Natural killer cell treated with Interleukin-12 subunit alpha and Interleukin-12 subunit beta and Interleukin-15 and Interleukin-18, amount 100 ng/mL, for 72 hours (primary cell): ENCODE measurements at places on chromosomes 4 and X. TPM values are rescaled to one million over a fixed set of nuclear protein-coding genes. Genes with fewer than 3 reads are reported as not detected.

DNA sequence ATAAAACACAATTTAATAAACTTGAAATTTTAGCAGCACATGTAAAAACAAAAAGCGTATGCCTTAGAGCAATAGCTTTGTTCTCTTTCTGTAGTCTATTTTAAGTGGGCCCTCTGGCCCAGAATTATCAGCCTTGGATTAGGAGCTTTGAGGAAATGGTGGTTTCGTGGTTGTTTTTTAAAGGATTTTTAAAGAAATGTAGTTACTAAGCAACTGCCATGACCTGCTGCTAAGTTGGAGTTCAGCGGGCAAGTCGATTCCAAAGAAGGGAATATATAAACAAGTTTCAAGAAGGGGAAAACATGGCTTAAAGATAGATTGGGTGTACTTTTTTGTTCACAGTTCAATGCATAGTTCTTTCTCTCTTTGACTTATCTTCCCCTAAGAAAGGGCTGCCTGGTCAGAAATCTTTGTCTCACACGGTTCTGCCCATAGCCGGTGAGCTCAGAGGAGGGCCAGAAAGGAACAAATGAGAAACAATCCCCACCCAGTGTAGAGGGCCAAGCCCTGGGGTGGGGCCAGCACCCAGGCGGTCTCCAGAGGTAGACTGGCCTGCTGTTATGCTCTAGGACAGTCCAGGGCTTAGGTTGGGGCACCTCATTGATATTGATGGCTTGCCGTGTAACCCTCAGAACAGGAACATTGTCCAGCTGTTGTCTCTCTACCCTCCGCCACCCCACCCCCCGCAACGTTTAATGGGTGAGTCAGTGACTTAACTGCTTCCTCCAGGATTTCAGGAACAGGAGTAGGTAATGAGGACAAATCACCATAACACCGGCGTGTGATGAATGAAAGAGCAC is 32.5 kb downstream of the DLG3 start:
- no peak for DNase-seq

The ZCCHC13 gene
- total RNA-seq = not detected

- DNase-seq = no peak
Measured at GRCh38 chr4:54082168-54082567, 17.8 kb upstream of the CHIC2 start.

The GABRQ gene
- not detected for total RNA-seq

- no peak for DNase-seq
Measured at GRCh38 chrX:108091878-108092291, 307 bp downstream of the ATG4A start.

DNA sequence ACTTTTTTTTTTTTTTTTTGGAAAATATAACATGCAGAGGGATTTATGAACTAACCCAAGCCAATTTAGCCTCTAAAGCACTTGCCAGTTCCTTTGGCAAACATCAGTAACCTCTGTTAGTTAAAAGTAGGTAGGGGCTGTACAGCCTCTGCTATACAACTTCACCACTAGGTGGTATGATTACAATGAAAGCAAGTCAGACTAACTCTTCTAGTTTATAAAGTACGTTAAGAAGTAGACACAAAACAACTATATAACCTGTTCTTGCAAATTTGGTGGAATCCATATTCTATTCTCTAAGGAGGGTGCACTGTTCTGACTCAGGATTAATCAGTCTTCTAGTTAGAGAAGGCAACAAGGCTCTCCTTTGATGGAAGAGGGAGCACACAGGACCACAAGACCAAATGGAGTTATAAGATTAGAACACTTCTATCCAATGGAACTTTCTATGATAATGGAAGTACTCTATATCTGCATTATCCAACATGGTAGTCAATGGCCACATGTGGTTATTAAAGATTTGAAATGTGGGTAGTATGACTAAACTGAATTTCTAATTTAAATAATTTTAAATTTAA is 12.8 kb downstream of the AIMP1 start:
- DNase-seq = no peak

GRCh38 chrX:41946989-41947612 is 23.7 kb upstream of the CASK start:
- no peak for DNase-seq

GRCh38 chrX:118603981-118604380 is 108.4 kb downstream of the DOCK11 start:
- no peak for DNase-seq

The EBP gene
- total RNA-seq = 399 TPM

GRCh38 chrX:3717742-3718420 is 4.4 kb upstream of the PRKX start:
- DNase-seq = no peak

DNA sequence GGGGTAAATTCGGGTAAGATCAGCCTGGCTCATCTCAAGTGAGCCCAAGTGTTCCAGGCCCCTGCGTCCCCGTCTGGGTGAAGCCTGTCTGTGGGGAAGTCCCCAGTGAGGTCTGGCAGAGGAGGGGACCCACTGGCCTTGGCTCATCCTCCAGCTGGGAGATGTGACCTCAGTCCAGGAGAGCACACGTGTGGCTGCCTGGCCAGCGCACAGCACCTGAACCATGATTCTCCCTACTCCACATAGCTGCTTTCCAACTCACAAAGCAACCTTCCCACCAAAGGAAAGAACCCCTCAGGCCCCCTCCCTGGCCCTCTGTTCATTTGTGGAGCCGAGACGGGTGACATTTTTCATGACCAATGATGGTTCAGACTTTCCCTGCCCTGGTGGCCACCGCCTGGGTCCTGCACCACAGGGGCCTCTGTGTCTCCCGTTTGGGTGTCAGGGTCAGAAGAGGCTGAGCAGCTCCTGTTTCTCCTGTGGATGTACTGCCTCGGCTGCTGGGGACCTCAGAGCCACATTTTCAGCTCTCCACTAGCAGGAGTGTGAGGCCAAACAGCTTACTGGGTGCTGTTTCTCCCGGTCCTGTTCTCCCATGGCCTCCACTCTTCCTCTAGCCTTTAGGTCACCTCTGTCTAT is 111.4 kb downstream of the CPZ start:
- DNase-seq = no peak

DNA sequence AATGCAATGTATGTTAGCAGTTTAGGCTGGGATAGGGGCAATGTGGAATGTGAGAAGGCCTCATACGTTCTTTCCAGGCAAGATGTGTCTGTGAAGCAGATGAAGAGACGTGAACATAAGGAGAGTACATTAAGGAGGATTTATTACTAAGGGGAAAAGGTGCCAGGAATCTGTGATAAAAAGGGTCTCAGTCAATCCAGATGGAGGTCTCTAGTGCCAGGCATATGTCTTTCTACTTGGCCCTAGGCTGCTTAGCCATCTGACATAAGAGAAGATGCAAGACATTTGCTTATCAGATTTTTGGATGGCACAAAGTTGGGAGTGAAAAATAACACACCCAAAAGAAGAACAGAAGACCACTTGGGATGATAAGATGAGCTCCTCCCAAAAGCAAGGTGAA is 93.0 kb upstream of the PRKG2 start:
- no peak for DNase-seq
